ENCODE measurements at places on chromosomes 7 and 10. TPM values are rescaled to one million over a fixed set of nuclear protein-coding genes. Genes with fewer than 3 reads are reported as not detected.

The ERVW-1 gene
- total RNA-seq: not detected

The ACBD7 gene
- 0.51 TPM for total RNA-seq

The CACNA2D1 gene
- 32.9 TPM for total RNA-seq

The MUC12 gene
- total RNA-seq: not detected

DNA sequence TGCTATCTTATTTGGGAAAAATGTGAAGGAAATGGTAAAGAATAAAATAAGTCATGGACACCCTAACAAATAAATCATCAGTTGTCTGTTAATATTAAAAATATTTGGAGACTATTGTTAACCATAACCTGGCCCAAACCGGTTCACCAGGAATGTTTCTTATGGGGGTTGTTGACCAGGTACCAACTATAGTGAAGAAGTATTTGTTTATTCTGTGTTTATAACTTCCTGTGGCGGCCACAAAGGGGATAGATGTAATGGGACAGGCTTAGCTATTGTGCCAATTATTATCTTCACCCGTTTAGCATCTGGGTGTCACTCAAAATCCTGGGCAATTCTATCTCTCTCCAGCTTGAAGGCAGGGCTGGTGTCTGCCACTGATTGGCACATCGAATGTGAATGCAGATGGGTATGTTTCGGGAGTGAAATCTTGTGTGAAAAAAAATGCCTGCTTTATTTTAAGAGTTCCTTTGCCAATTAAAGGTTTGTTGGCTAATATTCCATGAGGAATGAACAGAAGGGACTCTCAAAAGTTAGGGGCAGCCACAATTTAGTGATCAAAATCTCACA, 500.9 kb downstream of the ARL4A start:
- no peak for DNase-seq

DNA sequence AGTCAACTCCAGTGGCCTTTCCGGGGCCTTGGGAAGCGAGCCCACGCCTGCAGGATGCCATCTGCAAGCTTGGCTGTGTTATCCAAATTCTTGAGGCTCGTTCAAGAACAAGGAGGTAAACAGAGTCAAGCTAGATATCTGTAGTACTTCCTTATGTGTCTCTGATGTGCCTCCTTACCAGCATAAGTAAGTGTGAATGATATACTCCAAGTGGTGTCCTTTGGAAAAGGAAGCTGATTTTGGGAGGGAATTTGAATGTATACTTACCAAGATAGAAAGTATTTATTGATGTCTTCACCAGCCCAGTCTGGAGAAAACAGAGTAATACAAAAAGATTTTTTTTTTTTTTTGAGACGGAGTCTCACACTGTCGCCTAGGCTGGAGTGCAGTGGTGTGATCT, 372.3 kb upstream of the GALNT17 start:
- no peak for DNase-seq

DNA sequence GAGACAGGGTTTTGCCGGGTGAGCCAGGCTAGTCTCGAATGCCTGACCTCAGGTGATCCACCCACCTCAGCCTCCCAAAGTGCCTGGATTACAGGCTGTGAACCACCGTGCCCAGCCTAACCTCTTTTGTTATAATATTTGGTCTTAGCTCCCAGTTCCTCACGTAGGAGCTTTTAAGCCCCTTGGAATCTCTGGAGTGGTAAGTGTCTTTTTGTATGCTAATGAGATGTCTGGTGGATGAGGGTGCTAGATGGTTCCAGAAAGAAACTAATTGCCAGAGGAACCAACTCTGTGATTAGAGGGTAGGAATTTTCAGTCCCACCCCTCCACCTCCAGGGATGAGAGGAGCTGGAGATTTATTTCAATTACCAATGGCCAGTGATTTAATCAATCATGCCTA, 5.3 kb upstream of the ARPC1A start:
- DNase-seq: no peak

GRCh38 chr10:17278607-17279240, 50.7 kb downstream of the VIM start:
- no peak for DNase-seq

- no peak for DNase-seq
These were observed 162.9 kb upstream of the SMIM30 start for GRCh38 chr7:113281223-113281622.
